ENCODE measurements at places on chromosomes 3 and 15.

GRCh38 chr3:84547971-84548970, 410.5 kb upstream of the CADM2 start:
- peak; percentile 7 for DNase-seq

DNA sequence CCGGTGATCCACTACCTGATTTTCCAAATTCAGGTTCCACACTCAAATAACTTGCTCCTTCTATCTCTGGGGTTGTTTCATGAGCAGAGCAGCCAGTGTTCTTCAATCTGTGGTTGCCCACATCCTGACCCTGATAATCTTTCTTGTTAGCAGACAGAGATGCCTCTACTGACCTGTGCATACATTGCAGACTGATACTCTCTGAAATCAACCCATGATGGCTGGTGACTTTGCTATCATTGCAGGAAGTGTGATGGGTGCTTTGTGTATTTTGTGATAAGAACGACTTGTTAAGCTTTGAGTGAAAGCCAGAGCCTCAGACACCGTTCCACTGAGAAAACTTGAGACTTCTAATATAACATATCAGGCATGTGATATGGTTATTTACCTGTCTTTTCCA, 39.9 kb downstream of the GATM start:
- no peak for DNase-seq

DNA sequence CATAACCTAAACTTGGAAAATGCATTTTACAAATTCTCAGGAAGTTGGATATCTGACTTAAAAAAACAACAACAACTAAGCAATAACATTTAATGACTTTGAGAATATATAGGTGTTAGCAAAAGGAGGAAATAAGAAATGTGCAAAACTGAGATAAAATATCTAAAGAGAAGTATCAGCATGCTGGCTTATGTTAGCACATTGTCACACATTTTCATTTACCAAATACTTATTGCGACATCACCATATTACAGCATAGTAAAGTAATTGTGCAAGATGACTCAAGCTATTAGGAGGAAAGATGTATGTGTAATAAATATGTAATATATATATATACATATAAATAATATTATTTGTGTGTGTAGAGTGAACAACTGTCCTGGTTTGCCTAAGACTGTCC, 9.2 kb downstream of the PTX3 start:
- DNase-seq = no peak

DNA sequence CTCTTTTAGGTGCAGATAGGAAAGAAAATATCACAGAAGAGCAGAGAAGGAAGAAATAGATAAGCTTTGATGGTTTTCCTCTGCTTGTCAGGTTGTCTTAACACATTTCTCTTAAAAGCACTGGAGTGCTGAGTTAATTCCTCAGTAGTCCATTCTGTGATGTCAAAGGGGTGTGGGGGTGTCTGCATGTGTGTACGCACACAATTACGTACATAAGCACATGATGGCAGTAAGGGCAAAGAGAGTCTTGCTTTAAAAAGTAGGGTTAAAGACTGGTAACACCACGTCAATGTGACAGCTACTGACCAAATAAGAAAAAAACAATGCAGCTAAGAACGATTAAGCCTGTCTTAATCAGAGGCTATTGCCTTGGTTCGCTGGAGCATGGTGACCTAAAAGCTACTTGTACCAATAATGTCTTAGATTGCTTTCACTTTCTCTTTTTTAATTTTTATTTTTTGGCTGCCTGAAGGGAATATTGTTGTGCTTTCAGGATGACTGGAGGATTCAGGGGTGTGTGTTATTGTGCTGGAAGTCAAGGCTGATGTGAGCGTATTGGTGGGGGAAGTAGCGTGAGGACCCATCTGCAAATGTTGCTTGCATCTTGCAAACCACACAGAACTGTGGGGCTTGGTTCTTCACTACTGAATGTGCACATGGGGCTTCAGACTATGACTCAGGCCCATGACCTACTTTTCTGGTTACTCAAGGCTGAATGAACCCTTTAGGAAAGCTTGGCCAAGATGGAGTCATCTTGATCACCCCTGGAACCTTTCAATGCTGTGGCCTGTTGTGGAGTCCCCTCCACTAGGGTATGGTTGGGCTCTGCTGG, 417.8 kb upstream of the TPM1 start:
- no peak for DNase-seq

DNA sequence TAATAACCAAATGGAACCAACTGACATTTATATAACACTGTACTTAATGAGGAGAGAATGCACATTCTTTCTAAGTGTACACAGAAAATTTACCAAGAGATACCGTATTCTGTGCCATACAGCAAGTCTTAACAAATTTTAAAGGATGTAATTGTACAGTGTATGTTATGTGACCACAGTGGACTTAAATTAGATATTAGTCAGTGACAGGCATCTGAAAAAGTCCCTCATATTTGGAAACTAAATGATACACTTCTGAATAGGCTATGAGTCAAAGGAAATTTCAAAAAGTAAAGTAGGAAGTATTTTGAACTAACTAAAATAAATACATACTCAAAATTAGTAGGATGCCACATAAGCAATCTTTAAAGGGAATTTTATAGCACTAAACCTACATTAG, 59.6 kb upstream of the P3H2 start:
- DNase-seq = no peak

DNA sequence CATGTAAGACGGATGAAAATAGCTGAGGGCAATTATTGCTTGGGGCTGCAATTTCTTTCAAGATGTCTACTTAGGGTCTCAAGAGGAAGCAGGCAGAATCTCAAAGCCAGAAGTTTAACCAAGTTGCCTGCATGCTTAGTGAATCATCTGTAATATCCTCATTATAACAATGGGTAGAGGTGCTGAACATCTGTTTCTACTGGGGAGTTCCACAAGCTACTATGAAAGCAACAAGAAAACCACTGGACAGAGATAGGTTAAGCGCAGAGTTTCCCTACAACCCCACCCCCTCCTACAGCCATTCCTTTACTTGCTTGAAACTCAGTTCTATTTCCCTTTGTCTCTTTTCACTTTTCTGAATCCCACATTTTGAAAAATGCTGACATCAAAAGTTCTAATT, 759.4 kb upstream of the GBE1 start:
- no peak for DNase-seq

- no peak for DNase-seq
These were observed 141.5 kb downstream of the RORA start for GRCh38 chr15:61087573-61087972.

- no peak for DNase-seq
These were observed 900 bp upstream of the GNB4 start for GRCh38 chr3:179452176-179452564.

DNA sequence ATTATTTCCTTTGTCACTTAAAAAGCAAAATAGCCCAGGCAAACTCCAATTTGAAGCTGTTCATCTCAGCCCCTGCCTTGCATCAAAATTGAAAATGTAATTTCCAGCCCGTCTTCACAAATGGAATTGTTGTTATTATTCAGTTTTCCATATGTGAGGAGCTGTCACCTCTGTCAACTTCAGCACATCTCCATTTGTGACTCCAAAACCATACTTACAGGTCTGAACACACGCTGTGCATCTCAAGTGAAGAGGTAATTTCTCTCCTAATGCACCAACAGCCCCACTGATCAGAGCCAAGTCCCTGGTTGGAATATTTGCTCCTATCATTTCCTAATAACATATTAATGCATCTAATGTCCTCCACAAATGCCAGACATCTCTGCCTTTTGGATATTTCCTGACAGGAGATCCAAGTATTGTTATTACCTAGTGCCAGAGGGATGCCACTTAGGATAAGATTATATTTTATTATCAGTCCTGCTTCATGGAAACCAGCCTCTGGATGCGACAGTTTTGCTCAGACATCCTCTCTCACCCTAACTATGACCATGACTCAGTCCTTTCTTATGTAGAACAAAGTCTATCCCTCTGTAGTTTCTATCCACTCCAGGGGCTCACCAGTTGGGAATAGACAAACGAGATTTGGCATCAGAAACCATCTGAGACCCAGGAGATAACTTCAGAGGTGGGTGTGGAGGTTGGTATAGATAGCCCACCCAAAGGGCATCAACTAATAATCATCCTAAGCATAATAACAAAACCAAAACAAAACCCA, 379.8 kb downstream of the VPS13C start:
- DNase-seq = no peak

GRCh38 chr3:17088017-17088416, 203.3 kb downstream of the PLCL2 start:
- DNase-seq = no peak

DNA sequence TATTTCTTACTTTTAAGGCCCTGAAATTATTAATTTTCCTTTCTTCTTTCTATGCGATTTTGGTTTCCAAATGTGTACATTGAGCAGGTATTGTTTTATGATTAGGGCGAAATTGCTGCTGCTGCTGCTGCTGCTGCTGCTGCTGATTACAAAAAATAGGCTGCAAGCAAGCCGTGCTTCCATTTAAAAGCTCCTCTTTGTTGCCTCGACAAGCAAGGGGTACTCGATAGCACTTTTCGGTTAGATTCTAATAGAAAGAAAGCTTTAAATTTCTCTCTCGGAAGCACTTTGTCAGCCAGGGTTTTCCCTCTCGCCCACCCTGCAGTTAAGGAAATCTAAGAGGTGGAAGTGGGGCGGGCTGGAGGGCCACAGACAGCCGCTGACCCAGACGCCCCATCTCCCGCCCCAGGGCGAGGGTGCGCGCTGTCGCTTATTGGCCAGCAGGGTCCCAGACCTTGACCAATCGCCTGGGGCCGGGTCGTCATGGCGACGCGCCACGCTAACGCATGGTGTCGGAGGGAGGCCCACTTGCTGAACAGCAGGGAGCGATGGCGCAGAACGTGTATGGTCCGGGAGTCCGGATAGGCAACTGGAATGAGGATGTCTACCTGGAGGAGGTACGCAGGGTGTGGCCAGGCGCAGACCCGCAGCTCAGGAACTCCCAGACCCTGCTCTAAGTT, at the start of gene CFAP161:
Gene CFAP161, plus strand, starts transcription at position 489 of the 680 bp plus-strand sequence. Its CDS starts 60 bp downstream, at position 549.
- DNase-seq = peak; percentile 81

DNA sequence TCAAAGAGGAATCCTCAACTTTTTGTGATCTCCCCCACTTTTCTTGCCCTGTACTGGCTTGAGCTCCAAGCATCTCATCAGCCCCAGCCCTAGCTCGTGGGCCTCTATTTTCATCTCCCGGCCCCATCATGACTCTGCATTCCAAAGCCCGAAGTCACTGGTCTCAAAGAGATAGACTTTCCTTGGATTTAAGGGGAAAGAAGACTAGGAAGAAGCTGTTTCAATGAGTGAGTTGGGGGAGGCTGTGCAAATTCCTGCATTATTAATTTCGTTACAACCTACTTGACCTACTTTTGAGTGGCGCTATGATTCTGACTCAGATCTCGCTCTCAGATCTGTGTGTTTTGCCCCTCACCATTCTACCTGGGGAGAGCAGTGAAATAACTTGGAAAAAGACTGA, 266.6 kb upstream of the TBL1XR1 start:
- no peak for DNase-seq

DNA sequence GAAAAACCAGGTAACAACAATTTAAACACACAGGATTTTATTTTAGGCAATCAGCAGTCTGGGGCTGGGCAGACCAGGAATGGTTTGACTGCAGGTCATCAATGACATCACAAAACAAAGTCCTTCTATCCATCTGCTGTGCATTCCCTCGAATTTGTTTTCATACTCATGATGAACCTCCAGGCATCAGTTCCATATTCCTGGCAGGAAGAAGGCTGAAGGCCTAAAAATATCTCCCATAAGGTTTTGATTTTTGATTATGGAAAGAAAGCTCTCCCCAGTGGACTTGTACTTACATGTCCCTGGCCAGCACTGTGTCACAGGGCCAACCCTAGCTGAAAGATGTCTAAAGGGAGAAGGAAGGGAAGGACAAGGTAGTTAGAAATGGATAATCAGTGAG, 107.4 kb downstream of the PEAK1 start:
- DNase-seq = no peak

DNA sequence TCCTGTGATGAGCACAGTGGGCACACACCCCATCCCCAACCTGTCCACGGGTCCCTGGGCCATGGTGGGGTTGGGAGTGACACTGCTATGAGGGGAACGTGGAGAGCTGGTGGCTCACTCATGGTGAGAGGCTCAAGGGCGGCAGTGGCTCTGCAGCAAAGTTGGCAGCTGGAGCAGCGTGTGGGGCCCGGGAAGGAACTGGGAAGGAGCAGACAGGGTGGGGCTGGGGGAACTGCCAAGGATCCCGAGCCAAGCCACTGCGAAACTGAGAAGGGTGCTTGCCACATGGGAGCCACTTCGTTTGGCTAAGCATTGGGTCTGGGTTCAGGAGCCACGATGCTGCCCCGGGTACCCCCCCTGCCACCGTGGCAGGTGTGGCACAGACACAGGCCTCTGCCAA, 80.1 kb downstream of the SNRK start:
- no peak for DNase-seq

- no peak for DNase-seq
These were observed 178.9 kb downstream of the KCNMB2 start for GRCh38 chr3:178714925-178715832.

GRCh38 chr3:35183927-35184675, 455.2 kb upstream of the ARPP21 start:
- no peak for DNase-seq

DNA sequence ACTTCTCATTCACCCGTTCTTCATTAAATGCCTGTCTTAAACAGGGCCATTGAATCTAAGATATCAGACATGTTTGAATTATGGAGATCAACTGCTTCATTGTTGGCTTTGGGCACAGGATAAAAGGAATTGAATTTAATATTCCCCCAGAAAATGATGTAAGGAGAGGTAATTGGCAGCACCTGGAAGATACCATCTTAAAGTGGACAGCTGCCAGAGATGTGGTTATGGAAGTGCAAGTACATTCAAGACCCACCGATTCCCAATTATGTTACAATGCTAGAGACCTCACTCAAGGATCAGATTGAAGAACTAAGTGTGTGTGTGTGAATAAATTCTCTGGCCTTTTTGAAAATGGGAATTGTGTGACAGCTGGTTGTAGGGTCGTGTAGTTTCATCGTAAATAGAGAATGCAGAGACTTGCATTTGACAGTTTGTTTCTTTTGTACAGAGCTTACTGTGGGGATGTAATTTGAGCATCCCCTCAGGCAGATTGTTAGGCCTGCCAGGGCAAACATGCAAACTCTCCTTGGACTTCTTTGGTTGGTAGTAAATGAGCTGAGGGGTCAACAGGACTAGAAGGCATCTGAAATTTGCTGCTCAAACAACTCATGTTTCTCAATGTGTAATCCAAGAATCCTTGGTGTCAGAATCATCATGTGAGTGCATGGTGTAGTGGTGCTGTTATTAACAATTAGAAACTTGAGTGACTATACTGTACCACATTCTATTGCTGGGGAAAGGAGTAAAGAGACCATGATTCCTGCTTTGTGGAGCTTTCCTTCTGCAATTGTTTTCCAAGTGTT, 359.2 kb upstream of the THRB start:
- DNase-seq = peak; percentile 10

- DNase-seq = no peak
These were observed 109.5 kb upstream of the OCA2 start for GRCh38 chr15:28208583-28208982.
